Liver (tissue), 10 donors: ENCODE measurements at places on chromosomes 3 and 15. TPM values are rescaled to one million over a fixed set of nuclear protein-coding genes. Genes with fewer than 3 reads are reported as not detected.

DNA sequence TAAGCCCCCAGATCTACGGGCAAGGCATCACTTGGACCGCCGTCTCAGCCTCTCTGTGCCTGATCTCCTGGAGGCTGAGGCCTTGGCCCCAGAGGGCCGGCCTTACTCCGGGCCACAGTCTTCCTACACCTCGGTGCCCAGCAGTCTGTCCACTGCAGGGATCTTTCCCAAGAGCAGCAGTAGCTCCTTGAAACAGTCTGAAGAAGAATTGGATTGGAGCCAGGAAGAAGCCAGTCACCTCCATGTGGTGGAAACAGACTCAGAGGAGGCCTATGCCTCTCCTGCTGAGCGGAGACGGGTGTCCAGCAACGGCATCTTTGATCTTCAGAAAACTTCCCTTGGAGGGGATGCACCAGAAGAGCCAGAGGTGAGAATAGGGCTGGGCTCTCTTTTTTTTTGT lies 67.0 kb downstream of the MCTP2 start:
- no peak for DNase-seq

DNA sequence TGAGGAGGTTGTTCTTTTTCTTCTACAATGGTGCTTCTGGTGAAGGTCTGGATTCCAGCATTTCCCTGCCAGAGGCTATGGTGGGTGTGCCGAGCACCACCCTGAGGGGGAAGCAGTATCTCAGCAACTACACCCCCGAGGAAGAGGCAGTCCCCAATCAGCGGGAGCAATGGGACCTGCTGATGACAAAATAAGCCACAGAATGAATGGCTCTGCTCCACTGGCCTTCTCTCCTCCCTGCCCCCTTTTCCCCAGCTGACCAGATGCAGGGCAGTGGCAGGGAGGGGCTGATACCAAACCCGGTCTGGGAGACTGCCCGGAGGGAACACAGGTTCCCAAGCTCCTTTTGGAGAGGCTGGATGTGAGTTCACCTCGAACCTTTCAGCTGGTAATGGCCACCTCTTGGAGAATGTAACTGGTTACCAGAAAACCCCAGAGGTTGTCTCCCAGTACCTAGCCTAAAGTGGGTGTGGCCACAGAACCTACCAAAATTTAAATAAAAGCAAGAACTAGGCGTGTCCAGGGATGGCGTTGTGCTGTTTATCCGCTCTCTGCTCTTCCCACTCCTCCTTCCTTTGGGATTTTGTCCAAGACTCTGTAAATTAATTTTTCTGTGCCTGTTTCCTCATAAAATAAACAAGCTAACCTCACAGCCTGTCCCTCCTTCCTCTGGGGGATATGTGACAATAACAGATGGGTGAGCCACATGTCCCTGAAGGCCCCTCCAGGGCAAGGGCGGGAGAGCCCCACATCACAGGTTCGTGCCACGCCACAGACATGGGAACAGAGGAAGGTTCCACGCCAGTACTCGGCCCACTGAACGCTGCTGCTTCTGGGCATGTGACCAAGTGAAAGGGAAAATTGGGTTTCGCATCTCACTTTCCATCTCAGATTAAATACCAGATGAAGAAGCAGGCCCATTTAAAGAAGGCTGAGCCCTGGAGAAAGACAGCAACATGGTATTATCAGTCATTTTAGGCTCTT lies 35.1 kb upstream of the SPTBN5 start:
- DNase-seq: no peak

DNA sequence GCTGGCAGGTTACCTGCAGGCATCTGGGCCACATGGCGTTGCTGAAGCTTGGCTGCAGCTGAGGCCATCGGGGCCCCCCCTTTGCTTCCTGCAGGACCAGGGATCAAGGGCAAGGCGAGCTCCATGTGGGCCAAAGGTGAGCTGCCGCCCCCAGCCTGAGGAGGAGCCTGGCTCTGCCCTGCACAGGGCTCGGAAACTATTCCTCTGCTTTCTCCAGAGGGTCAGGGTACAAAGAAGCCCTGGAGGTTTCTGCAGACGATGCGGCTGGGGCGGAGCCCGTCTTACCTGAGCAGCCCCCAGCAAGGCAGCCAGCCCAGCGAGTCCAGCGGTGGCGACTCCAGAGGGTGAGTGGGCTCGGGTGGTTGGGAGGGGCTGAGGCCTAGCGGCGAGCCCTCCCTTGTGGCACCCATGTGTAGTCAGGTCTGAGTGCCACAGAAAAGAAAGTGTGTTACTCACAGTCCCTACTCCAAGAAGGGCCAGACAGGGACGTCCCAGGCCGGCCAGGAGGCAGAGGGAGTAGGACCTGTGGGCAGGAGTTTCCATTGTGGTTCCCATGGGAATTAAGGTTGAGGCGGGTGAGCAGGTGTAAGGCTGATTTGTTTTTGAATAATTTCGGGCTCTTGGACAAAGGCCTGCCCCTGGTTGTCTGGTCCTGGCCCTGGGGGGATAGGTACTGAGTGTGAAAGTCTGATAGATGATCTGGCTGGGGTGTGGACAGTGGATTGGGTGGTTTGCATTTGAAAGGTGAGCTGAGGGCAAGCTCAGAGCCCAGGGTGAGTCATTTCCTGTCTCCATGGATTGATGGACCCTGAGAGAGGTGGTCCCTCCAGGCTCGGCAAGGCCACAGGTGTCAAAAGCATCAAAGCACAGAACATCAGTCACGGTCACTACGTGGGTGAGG lies 25.4 kb downstream of the CFAP100 start:
- peak; percentile 30 for DNase-seq

The MESP2 gene
- not detected for total RNA-seq

The CHRNB4 gene
- not detected for total RNA-seq

The TNFSF10 gene
- 55.4 TPM for total RNA-seq

The GOLGA8G gene
- total RNA-seq: not detected

The CAMK1 gene
- total RNA-seq: 13.8 TPM

The IL5RA gene
- 0.08 TPM for total RNA-seq
